ENCODE measurements at places on chromosomes 7 and 10.

- DNase-seq, result no peak
Measured at GRCh38 chr10:58094985-58095718, 172.5 kb downstream of the IPMK start.

DNA sequence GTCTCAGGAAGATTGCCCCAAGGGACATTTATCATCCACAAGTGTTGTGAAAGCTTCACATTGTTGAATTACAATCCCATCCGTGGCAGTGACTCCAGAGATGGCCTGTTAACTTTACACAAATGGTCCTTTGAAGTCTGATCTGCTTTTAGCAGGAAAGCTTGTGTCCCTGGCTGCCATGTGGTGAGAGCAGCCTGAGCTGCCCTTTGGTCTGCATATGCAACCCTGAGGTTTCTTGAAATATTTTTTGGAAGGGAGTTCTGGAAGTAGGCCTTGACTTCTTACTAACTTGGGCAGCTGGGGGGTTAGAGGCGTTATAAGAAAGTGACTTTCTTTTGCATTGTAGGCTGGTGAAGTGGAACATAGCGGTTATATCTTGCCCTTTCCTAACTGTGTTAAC is 41.3 kb upstream of the FAM180A start:
- peak; percentile 46 for DNase-seq

DNA sequence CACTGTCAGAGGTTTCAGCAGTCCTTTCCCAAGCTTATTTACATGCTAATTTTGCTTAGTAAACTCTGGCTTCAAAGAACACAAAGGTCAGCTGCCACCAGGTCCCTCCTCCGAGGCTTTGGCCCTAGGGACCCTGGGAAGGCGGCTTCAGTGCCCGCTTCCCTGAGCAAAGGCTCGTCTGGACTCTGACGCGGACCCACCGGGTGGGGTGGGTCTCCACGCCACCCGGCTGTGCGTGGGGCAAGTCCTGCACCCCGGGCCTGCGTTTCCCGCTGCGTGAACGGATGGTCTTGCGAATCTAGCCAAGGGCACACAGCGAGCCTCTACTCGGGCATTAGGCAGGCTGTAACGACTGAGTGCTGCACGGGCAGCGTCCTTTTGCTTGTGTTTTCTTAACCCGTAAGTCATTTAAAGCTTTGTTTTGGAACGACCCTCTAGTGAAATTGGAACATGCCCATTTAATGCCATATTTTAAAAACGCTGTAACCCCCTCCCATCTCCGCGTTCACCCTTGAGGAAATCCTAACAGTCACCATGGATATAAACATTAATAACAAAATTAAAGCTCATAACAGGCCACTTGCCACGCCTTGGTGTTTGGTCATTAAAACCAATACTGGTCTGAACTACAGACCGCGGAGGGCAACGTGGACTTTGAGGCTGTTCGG is 828 bp downstream of the BNIP3 start:
- DNase-seq, result peak; percentile 12

DNA sequence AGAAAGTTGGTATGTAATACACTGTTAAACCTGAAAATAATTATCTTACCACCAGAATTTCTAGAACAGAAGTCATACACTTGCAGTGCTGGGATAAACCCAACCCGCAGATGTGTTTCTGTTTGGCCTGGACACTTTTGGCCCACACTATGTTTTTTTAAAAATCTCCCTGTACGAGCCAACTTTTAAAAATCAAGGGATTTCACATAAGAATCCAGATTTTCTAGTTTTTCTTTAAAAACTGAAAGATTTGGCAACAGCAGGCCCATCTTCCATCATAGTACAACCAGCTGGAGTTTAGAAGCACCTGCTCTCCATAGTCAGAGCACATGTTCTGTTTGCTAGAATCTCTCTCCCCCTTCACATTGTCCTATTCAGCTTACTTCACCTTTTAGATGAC is 74.0 kb downstream of the TLL2 start:
- DNase-seq, result no peak

GRCh38 chr7:151137791-151138152 is 29.7 kb downstream of the GBX1 start:
- DNase-seq, result no peak

DNA sequence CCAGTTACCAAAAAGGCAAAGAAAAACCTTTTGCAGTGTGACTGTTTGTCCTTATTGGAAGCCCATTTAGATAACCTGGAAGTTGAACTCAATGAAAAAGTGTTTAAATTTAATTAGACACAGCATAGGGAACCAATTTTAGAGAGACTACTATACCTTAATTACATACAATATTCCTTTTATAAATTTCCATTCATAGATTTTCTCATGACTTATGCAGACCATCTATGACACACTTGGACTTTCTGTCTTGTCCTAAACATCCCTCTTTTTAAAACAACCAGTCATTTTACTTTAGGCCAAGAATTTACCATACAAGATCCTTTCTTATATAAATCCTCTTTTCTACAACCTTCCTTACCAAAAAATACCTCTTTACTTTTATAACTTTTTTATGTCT is 61.6 kb downstream of the MTURN start:
- DNase-seq, result no peak

DNA sequence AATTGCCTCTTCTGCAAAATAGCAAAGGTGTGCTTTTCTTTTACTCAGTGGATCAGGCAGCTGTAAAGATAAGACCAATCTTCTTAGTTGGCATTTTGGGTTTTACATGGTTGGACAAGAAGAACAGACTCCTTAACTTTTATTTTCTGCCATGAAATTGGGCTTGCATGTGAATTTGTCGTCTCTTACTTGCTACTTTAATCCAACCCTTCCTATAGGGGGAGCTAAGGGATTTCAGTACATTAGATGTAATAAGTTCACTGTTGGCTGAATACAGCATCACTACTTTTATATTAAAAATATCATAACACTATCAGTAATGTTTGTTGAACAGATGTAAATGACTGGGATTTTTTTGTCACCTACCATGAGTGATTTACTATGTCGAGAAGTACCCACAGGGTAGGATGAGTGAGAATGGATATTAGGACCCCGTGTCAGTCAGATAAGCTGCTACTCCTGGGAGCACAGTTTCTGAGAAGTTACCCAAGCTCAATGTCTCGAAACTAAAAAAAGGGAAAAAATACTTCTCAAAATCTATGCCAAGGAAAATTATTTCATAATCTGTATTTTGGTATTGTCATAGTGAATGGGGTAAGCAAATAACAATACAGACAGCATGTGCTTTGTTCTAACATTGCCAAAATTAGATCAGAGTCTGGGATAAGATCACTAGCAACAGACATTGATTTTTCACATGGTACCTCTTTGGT is 127.4 kb upstream of the AGR3 start:
- peak; percentile 64 for DNase-seq

GRCh38 chr7:37957221-37957970 is 37.0 kb downstream of the EPDR1 start:
- no peak for DNase-seq

- DNase-seq, result no peak
Measured at GRCh38 chr10:16585103-16585502, 63.4 kb upstream of the C1QL3 start.

DNA sequence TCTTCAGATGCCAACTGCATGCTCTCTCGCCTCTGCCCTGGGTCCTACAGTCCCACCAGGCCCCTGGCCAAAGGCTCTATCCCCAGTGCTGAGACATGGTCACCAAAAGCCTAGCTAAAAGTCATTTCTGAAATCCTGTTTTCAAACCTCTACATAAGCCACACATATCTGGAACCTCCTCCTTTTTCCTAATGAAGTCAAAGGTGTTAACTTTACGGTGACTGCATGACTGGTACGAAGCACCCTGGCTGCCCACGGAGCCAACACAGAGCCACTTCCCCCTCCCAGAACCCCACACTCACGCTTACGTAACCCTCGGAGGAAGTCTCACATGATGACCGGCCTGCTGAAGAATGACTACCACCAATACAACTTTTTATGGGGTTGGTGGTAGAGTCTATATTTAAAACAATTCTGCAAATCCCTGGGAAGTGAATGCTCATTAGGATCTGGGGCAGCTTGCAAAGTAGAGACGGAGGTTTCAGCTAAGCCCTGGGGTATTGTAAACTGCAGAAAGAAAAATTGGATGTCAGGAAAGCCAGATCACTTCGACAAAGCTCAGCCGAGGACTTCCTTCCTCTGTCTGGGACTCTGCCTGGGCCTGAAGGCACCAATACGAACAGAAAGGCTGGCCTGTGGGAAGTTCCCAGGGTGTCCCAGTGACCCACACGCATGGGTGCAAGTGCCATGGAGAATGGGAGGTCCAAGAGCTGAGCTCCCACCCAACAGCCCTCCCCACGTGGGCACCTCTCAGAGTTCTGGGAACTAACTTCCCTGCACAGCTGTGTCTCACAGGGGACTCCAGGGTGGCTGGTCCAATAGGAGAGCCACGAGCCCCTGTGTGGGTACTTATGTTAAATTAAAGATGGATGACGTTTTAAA is 50.7 kb downstream of the PDGFA start:
- DNase-seq, result no peak

GRCh38 chr7:29017713-29018112 is 59.6 kb upstream of the TRIL start:
- no peak for DNase-seq

GRCh38 chr10:11439523-11440053 is 171.9 kb downstream of the USP6NL start:
- DNase-seq, result no peak

DNA sequence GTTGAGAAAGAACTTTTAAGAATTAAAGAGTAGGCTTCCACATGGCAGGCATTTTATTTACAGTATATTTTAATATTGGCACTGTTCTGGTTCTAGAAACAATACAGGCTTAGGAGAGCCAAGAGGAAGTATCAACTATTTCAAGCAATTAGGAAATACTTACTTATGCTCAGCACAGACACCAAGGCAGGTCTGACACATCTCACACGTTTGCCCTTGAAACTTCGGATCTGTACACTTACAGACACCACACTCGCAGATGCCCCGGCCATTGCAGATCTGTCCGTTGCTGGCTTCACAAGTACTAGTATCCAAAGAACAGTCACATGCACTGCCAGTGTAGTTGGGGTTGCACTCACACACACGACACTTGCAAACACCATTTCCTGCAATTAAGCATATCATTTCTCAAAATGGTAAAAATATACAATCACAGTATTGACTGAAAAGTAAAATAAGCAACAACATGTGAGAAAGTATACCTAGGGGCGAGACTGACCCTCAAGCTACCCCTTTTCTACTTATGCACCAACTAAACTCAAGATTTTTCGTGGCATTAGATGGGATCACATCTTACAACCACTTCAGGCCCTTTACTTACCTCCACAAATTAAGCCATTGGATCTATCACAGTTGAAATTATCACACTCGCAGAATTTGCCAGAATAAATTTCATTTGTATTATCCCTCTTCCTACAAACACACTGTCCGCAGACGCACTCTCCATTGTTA is 46.6 kb downstream of the ITGB1 start:
- DNase-seq, result peak; percentile 29

- DNase-seq, result no peak
Measured at GRCh38 chr10:3763852-3764625, 21.0 kb downstream of the KLF6 start.

GRCh38 chr10:92834986-92835385 is 13.3 kb upstream of the EXOC6 start:
- DNase-seq, result peak; percentile 61

DNA sequence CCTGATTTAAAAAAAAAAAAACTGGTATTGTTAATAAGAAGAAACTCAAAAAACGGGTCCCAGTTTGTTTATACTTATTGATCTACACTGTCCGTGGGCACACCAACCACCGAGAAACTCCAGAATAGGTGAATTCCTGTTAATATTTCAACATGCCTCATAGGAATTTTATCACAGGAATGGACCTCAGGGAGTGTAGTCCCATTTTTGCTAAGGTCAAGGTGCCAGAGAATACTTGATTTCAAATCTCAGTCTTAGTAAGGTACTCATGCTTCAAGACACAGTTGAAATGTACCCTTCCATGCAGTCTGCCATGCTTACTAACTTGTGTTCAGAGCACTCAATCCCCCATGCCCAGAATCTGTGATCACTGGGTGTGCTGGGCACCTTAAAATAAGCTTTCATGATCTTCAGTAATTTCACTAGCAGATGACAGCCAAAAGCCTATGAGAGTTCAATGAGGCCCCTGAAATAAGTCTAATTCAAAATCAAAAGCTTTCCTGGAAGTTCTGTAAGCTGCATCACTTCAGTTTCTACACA is 385.7 kb downstream of the TNS3 start:
- DNase-seq, result no peak

Measured in fibroblast of gingiva (primary cell).